ENCODE measurements at places on chromosomes 5 and 9.
A peak's percentile ranks its signal among the peaks of the same experiment; 100 is the strongest.

DNA sequence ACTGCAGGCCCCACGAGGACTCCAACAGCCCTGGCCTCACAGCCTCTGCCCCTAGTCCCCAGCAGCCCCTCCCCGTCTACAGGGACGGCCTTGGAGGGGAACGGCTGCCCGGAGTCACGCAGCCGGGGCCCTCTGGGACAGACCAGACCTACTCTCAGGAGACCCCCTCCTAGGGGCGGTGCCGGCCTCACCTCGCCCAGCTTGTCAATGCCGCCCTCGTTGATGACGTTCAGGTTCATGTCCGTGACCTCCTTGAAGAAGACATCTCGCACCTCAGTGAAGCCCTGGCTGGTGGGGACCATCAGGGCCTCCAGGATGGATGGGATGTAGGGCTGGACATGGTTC is 58.6 kb downstream of the LRSAM1 start:
- peaks cover 1% of the 10 kb centered on the region for H3K36me3 ChIP-seq
- H3K27ac ChIP-seq = no peak overlapping the region
- no peaks in the 10 kb centered on the region for H3K4me1 ChIP-seq
- H3K4me3 ChIP-seq = no peak overlapping the region
- no peaks in the 10 kb centered on the region for H3K27me3 ChIP-seq
- DNase-seq = no peak

- peaks cover 35% of the 10 kb centered on the region for H3K36me3 ChIP-seq
- no peak overlapping the region for H3K27ac ChIP-seq
- DNase-seq = no peak
- H3K27me3 ChIP-seq = no peaks in the 10 kb centered on the region
- no peak overlapping the region for H3K4me3 ChIP-seq
Observed at GRCh38 chr5:149498724-149499336, 52.4 kb downstream of the CSNK1A1 start.

GRCh38 chr9:133910855-133911514 is 81.1 kb downstream of the VAV2 start:
- H3K36me3 ChIP-seq = no peaks in the 10 kb centered on the region
- DNase-seq = no peak
- no peaks in the 10 kb centered on the region for H3K27me3 ChIP-seq
- no peaks in the 10 kb centered on the region for H3K4me1 ChIP-seq
- H3K4me3 ChIP-seq = no peak overlapping the region
- no peak overlapping the region for H3K27ac ChIP-seq

DNA sequence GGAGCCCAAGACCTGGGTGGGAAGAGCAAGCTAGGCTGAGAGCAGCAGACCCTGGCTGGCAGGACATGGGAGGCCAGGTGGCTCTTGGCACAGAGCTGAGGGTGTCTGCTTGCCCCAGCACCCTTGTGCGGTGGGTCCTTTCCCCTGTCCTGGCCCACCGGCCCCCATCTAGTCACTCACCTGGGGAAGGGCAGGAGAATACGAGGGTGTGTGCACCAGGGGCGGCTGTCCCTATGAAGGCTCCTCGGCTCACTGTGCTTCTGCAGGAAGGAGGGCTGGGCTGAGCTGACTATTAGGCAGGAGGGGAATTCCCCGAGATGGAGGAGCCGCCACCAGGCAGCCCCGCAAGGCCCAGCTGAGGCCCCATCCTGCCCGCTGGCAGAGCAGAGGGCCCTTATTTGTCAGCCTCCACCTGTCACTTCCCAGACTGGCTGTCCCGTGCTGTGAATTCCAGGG is 6.1 kb upstream of the TNIP1 start:
- peak overlapping the region; percentile 84 for H3K4me3 ChIP-seq
- DNase-seq = peak; percentile 60
- H3K4me1 ChIP-seq = peaks cover 74% of the 10 kb centered on the region

- peaks cover 23% of the 10 kb centered on the region for H3K27me3 ChIP-seq
- H3K36me3 ChIP-seq = no peaks in the 10 kb centered on the region
- no peaks in the 10 kb centered on the region for H3K4me1 ChIP-seq
- no peak overlapping the region for H3K4me3 ChIP-seq
Observed at GRCh38 chr5:170347022-170347567, 42.1 kb downstream of the KCNMB1 start.

DNA sequence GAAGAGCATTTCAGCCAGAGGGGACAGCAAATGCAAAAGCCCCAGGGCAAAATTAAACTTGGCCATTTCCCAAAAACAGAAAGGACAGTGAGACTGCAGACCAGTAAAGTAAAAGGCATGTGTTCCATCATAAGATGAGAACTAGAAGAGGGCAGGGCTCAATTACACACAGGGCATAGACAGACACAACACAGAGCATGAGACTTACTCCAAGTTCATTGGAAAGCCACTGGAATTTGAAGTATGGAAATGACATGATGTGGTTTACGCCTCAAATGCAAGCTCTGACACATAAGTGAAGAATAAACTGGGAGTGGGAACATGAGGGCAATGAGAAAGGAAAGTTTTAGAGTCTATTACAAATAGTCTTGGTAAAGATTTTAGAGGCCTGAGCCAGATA is 446.6 kb upstream of the GRIA1 start:
- no peaks in the 10 kb centered on the region for H3K4me1 ChIP-seq
- H3K27ac ChIP-seq = no peak overlapping the region
- no peak for DNase-seq
- no peak overlapping the region for H3K4me3 ChIP-seq
- H3K27me3 ChIP-seq = no peaks in the 10 kb centered on the region

GRCh38 chr9:135879619-135880018 is 27.7 kb downstream of the CAMSAP1 start:
- H3K36me3 ChIP-seq = peaks cover 5% of the 10 kb centered on the region
- no peak for DNase-seq
- H3K27me3 ChIP-seq = no peaks in the 10 kb centered on the region
- no peak overlapping the region for H3K4me3 ChIP-seq
- H3K4me1 ChIP-seq = peaks cover 25% of the 10 kb centered on the region

GRCh38 chr9:79559495-79560181 is 12.1 kb upstream of the TLE4 start:
- H3K36me3 ChIP-seq = no peaks in the 10 kb centered on the region
- no peaks in the 10 kb centered on the region for H3K4me1 ChIP-seq
- H3K4me3 ChIP-seq = no peak overlapping the region
- peaks cover 4% of the 10 kb centered on the region for H3K27me3 ChIP-seq
- DNase-seq = no peak
- no peak overlapping the region for H3K27ac ChIP-seq

- H3K4me1 ChIP-seq = no peaks in the 10 kb centered on the region
- H3K4me3 ChIP-seq = no peak overlapping the region
- no peak overlapping the region for H3K27ac ChIP-seq
- no peaks in the 10 kb centered on the region for H3K36me3 ChIP-seq
- DNase-seq = no peak
- H3K27me3 ChIP-seq = peaks cover 19% of the 10 kb centered on the region
Observed at GRCh38 chr5:39533749-39534148, 109.0 kb upstream of the DAB2 start.

DNA sequence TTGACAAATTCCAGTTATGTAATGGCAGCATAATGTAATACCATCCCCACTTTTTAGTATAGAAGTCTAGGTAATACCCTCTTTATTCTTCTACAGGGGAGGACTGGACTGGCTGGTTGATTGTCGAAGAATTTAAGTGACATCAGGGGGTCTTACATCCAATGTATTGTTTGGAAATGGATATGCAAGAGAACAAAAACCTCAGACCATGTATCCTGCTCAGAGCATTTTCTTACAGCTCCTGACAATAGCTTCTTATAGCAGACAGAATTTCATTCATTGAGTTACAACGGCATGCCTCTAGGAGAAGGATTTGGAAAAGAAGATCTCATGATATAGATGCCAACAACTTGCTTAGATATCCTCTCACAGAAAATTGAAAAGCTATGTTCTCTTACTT is 2032.3 kb downstream of the EFNA5 start:
- no peaks in the 10 kb centered on the region for H3K36me3 ChIP-seq
- no peaks in the 10 kb centered on the region for H3K4me1 ChIP-seq
- H3K4me3 ChIP-seq = no peak overlapping the region
- no peak overlapping the region for H3K27ac ChIP-seq

DNA sequence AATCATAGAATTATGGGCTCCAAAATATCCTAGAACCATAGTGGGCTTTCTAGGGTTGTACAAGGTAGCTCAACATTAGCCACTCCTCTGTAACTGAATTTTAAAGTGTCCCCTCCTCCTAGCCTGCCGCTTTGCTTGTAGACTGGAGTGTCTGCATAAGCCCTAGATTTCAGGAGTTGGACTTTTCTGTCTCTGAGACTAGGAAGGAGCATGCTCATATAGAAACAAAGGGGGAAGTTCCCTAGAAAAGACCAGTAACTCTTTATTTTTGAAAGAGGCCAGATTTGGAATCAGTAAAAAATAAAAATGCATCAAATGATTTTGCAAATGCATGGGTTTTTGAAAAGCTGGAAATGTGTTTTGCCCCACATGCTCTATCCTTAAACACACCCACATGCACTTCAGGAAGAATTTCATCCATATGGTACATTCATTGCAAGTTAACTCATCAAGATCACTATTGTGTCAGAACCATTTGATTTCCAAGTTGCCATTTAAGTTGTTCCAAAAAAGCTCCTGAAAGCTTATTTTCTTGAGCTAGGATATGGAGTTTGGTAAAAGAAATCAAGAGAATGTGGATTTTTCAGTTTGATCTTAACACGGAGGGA is 121.0 kb upstream of the NR3C1 start:
- no peak overlapping the region for H3K4me3 ChIP-seq
- DNase-seq = no peak
- no peaks in the 10 kb centered on the region for H3K27me3 ChIP-seq

GRCh38 chr5:129101794-129102193 is 7.2 kb downstream of the ISOC1 start:
- peaks cover 13% of the 10 kb centered on the region for H3K36me3 ChIP-seq
- no peak overlapping the region for H3K27ac ChIP-seq
- DNase-seq = no peak

DNA sequence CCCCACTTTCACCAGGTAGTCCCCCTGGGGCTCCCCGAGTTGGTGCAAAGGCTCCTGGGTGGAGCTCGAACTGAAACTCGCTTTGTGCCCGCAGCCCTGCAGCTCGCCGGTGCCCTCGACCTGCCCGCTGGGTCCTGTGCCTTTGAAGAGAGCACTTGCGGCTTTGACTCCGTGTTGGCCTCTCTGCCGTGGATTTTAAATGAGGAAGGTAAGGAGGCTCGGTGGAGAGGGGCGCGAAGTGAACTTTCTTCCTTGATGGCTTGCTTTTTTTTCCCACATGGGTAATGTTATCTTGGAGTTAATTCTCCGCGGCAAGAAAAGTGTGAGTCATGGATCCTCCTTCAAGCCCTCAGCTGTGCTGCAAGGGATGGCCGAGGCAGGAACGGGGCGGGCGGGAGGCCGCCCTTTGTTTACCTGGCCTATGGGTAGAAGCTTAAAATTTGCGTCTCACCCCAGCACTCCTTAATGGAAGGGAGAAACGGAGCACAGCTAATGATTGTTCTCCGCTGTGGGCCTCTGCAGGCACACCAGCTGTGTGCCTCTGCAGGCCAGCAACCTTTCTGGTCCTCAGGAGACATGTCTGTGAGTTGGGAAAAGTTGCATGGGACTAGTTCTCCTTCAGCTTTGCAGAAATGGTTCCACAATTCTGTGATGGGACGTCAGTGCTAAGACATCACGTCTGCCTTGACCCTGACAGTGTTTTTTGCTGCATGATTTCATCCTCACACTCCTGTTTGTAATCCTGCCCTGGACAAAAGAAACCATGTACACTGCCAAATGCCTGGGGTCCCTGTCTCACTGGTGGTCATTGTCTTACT is 1.1 kb downstream of the MAMDC2 start:
- H3K4me1 ChIP-seq = no peaks in the 10 kb centered on the region
- H3K27me3 ChIP-seq = peaks cover 35% of the 10 kb centered on the region
- H3K4me3 ChIP-seq = no peak overlapping the region

- DNase-seq = no peak
- peaks cover 43% of the 10 kb centered on the region for H3K4me1 ChIP-seq
- H3K36me3 ChIP-seq = peaks cover 5% of the 10 kb centered on the region
- H3K27ac ChIP-seq = no peak overlapping the region
Observed at GRCh38 chr9:89825669-89826068, 220.9 kb downstream of the GADD45G start.

DNA sequence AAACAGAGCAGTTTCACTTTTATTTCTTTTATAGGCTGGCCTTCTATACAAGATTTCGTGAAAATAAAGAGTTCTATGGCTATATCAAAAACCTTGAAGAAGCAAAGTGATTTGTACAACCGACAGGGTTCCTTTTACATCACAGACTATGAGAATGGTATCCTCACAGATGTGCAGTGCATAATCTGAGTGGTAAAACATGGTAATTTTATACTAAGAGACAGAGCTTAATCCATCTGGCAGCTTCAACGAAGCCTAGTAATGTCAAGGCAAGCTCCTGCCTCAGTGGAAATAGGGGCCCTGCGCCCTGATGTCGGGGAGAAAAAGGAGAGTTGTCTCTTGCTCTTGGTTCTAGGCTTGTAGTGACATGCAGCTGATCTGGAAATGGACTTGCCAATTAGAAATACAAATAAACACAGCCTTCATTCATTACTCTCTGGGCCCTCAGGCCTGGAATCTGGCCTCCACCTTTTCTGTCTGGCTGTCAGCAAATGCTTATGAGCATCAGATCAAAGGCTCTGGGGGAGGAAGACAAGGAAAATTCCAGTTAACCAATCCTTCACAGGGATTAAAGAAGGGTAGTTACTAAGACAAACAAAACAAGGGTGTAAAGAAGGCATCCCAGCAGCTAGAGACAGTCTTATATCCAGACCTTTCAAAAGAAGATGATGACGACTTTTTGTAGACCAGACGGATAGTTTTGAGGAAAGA is 33.6 kb upstream of the TRIM32 start:
- H3K27me3 ChIP-seq = no peaks in the 10 kb centered on the region
- H3K4me3 ChIP-seq = no peak overlapping the region
- H3K27ac ChIP-seq = no peak overlapping the region
- no peaks in the 10 kb centered on the region for H3K4me1 ChIP-seq
- no peak for DNase-seq
- no peaks in the 10 kb centered on the region for H3K36me3 ChIP-seq

DNA sequence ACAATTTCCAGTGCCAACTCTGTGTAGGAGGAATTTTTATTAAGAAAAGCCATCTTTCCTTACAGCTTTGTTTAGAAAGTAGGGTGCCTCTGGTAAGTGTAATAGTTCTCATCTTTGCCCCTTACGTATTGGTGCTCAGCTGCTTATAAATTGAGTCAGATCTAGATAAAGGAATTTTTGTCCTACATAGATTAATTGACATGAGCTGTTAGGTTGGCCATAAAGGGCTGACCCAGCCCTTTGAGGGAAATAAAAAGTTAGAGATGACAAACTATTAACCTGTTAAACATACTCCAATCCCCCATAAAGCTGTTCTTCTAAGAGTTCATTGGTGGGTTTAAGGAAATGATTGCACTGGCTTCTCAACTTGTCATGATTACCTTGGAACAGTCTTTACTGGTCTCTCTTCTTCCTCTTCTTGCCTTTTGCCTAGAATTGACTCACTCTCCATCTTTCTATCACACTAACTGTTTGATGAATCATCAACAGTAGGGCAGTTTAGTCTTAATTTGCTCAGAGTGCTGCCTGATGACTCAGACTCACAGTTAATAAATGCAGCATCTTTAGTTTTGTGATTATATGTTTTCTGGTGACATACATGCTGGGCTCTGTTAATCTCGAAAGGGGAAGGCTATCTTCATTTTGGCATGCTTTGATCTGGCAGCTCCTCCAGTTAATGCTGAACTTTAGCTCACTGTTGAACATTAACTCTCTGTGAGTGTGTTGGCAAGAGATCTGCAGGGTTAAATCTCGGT is 51.7 kb downstream of the ARHGAP26 start:
- peaks cover 6% of the 10 kb centered on the region for H3K36me3 ChIP-seq
- peaks cover 79% of the 10 kb centered on the region for H3K4me1 ChIP-seq
- no peak for DNase-seq
- no peak overlapping the region for H3K4me3 ChIP-seq
- no peaks in the 10 kb centered on the region for H3K27me3 ChIP-seq
